ENCODE measurements at places on chromosomes 3 and 15.

DNA sequence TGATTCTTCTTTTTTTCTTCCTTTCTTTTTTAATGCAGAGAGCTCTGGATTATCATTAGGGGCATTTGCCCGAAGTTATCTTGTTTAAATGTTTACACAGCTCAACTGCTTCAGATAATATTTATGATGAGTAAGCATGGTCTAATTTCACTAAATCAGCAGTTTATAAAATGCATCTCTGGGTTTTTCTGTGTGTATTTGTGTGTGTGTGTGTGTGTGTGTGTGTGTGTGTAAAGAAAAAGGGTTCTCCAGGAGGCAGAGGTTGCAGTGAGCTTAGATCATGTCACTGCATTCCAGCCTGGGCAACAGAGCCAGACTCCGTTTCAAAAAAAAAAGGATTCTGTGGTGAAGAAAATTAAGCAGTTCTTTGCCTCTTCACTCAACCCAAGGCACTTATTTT is 25.9 kb upstream of the TNFSF10 start:
- no peak for DNase-seq

DNA sequence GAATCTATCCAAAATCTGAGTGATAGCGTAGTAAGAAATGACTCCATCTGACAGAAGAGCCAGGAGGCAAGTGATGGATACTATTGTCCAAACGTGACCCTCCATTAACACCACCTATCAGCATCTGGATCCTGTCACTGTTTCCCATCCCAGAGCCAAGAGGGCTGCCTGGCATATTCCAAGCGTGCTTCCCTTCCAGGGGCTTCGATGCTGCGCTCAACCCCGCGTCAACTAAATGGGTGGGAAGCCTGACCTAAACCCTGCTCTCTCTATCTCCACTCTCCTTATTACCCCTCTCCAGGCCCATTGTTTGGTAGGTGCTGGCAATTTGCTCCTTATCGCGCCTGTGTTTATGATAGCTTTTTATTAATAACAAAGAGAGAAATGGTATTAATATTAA is 83.2 kb downstream of the NR2F2 start:
- no peak for DNase-seq

- DNase-seq: peak; percentile 49
These were observed 3.1 kb upstream of the CFAP20DC start for GRCh38 chr3:59052803-59053411.

DNA sequence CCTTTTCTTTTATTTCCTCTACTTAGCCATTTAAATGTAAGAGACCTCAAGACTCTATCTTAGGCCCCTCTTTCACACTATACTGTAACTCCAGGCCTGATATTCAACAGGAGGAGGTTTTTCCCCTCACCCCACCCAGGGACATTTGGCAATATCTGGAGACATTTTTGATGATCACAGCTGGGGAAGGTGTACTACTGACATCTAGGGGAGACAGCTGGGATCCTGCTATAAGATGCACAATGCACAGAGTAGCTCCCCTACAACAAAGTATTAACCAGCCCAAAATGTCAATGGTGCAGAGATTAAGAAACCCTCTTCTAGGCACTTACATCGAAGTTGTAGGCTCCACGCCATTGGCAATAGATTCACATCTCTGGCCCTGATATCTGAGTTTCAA is 517.5 kb upstream of the UBE2E2 start:
- DNase-seq: no peak

DNA sequence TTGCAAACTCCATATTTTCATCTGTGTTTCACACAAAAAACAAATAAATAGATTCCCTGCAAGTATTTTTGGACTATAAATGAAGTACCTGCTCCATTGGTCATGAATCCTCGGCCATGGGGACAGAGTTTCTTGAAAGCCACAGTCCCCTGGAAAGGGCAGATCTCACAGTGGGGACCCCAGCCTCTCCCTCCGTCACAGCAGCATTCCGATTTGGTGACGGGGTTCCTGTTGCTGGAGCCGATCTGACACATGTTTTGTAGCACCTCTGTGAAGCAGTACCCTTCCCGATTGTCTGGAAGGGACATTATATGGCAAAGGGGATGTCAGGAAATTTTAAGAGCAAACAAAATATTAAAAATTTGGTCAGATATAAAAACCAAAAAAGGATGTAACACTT is 96.2 kb downstream of the DUT start:
- DNase-seq: peak; percentile 35

DNA sequence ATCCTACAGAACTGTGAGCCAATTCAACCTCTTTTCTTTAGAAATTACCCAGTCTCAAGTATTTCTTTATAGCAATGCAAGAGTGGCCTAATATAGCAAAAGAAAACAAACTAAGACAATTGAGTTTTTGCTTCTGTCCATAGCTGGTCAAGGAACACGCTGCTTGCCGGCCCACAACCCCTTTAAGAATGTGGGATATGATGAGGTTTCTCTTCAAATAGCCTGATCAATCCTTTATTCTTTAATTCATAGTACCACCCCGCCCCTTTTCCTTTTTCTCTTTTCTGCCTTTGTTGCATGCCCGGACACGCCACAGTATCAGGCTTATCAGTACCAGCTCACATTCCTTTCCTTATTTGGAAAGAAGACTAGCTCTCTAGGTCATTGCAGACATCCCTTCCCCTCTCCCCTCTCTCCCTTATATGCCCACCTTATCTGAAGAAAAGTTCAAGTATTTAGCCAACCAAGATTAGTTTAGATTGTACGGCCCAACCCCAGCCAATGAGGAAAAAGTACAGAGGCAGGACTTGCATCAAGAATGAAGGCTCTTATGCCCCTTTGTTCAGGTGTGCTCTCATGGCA is 404.5 kb downstream of the OCA2 start:
- no peak for DNase-seq

- DNase-seq: no peak
These were observed 104.0 kb upstream of the CNTN6 start for GRCh38 chr3:988785-989184.

- DNase-seq: no peak
These were observed 6.8 kb upstream of the GAP43 start for GRCh38 chr3:115616461-115616860.

- peak; percentile 72 for DNase-seq
These were observed 2.3 kb downstream of the EIF2AK4 start for GRCh38 chr15:39936187-39936586.

- no peak for DNase-seq
These were observed 136.4 kb downstream of the ZIC4 start for GRCh38 chr3:147269907-147270306.

DNA sequence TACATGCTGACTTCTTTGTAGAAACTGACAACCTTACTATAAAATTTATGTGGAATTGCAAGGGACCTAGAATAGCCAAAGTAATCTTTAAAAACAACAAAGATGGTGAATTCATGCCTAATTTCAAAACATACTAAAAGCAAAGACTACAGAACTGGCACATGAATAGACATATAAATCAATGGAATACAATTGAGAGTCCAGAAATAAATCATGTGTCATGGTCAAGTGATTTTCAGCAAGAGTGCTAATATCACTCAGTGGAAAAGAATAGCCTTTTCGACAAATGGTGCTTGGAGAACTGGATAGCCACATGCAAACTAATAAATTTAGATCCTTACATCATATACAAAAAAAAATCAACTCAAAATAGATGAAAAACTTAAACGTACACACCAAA is 8.7 kb downstream of the IMPG2 start:
- no peak for DNase-seq

GRCh38 chr15:57149196-57149595 is 227.1 kb upstream of the CGNL1 start:
- DNase-seq: no peak

DNA sequence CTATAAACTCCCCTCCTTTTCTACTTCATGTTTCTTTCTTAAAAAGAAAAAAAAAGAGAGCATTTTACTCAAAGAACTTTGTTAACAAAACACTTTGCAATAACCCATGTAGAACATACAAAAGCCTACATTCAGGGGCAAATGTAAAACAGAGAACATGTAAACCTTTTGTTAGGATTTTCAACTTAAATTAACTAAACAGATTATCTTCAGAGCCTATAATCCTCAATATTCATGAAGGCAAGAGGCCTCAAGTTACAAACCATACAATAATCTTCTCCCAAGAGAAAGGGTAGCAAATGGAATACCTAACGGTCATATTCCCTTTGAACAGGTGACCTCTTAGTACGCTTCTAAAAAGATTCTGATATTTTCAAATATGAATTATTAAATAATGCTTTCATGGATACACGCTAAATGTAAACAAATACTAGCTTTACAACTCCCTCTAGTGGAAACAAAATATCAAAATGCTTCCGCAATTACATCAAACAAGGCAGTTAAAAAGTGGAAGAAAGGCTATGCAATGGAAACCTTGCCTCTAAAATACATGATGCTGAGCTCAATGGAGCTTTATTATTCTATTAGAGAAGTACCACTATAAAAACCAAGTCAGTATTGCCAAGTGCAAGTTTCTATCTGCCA is 9.9 kb downstream of the CEP152 start:
- peak; percentile 38 for DNase-seq

GRCh38 chr3:55891106-55891505 is 404.0 kb upstream of the WNT5A start:
- no peak for DNase-seq

- DNase-seq: no peak
These were observed 31.2 kb downstream of the IQGAP1 start for GRCh38 chr15:90419206-90419605.

DNA sequence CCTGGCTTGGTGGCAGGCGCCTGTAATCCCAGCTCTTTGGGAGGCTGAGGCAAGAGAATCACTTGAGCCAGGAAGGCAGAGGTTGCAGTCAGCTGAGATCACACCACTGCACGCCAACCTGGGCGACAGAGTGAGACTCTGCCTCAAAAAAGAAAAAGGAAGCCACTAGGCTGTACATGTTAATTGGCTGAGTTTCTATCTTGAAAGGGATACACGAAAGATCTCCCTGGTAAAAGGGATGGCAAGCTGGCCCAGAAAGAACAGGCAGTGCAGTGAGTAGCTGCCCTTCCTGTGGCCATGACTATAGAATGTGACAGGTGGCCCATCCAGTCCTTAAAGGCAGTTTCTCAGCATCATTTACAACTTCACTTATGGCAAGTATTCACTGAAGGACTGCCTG is 12.3 kb downstream of the LRIG1 start:
- DNase-seq: no peak

DNA sequence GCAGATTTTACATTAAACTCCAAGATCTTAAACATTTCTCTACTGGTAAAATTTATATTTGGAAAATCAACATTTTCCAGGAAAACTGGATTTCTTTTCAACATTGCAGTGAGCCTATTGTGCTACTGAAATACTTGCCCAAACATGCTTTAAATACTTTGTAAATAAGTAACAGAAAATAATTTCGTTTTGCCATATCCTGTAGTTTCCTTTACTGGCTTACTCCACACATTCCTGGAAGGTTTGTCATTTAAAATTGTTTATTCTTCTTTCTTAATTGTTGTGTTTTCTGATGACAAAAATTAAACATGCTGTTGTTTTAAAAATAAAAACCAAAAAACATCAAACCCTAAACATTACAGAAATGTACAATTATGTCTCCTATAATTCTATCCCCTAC is 22.0 kb downstream of the ACAD11 start:
- peak; percentile 43 for DNase-seq

- DNase-seq: no peak
These were observed 10.6 kb upstream of the TNIK start for GRCh38 chr3:171470714-171471227.

DNA sequence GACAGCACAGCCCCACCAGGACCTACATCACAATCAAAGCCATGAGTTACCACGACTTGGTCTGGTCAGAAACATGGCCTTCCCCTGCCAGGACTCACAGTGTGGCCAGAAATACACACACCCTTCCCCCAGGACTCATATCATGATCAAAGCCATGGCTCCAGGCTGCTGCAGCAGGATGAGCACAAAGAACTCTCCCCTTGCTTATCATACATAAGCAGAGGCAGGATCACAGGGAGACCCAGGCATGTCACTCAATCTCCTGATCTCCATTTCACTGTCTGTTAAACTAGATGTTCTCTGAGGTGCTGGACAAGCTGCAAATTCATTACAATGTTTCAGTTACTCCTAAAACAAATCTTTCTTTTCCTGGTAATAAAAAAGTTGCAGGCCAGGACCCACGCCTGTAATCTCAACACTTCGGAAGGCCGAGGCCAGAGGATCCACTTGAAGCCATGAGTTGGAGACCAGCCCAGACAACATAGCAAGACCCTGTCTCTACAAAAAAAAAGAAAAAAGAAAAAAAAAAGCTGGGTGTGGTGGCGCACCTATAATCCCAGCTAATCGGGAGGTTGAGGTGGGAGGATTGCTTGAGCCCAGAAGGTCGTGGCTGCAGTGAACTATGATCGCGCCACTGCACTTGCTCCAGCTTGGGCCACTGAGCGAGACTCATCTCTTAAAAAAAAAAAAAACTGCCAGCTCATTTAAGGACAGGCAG is 1.2 kb downstream of the PFKFB4 start:
- no peak for DNase-seq

DNA sequence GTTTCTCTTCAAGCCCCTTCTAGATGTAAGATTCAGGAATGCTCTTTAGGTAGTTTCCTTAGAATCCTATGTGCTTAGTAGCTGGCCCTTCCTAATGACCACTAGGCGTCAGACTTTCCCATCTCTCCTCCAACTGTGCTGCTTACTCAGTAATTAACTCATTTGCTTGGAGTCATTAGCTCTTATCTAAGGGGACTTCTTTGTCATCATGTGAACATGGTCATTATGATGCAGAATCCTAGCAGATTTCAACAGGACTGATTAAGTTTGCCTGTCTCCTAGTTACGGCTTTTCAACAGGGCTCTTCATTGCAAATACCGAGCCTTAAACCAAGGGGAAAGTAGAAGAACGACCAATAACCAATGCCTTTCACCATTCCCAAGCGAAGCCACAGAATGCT is 46.4 kb downstream of the GJD2 start:
- peak; percentile 63 for DNase-seq

DNA sequence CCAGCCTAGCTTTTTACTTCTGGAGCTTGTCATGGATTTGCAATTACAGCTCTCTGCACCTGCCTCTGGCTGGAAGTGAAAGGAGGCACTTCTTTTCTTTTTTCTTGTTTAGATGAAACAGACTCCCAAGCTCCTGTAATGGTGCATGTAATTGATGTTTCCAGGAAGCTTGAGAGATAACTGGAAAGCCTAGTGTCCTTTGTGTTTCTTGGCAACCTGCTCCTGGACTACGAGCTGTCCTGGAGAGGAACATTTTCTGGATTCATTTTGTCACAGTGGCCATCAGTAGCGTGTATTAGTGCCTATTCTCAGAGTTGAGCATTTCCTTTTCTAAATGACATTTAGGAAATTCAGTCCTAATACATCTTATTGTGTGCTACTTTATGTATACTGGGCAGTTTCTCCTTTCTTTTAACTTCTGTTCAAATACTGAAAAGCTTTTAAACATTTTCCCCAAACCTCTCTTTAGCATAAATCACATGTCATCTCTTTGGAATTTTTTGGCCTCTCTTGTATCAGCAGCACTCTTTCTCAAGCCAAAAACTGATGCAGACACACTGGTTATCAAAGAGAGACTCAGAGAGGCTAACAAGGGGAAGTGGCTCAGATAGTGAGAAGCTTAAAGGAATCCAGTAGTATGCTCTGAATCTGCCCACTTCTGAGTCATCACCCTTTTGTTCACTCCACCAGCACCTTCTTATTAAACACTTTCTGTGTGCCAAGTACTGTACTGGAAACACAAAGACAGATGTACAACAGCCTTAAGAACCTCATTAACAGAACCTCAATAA is 62.6 kb upstream of the SLC2A2 start:
- peak; percentile 96 for DNase-seq
